Fibroblast of mammary gland (primary cell): ENCODE measurements at places on chromosomes 5 and 9.

- DNase-seq = peak; percentile 70
These were observed 4.3 kb downstream of the GFM2 start for GRCh38 chr5:74762599-74762998.

GRCh38 chr9:93250185-93250584 is 66.2 kb downstream of the WNK2 start:
- no peak for DNase-seq

GRCh38 chr9:278651-279050 is 64.0 kb downstream of the DOCK8 start:
- no peak for DNase-seq

- DNase-seq = no peak
These were observed 176.1 kb upstream of the MVB12B start for GRCh38 chr9:126150411-126151030.

DNA sequence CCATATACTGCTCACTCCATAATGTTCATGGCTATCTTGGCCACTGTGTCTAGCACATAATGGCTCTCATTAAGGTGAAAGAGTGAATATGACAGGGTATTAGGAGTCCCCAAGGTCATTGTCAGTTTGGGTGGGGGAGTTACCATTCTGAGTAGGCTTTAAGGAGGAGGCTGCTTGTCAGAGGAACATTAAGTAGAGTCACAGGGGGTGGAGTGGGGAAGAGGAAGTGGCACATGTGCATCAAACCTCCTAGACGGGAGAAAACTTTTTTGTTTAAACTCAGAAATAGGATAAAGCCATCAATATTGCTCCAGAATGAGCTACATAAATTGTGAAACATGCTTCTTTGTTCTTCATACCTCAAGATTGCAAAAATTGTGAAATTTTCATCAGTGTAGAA is 45.5 kb downstream of the DAB2IP start:
- DNase-seq = no peak

DNA sequence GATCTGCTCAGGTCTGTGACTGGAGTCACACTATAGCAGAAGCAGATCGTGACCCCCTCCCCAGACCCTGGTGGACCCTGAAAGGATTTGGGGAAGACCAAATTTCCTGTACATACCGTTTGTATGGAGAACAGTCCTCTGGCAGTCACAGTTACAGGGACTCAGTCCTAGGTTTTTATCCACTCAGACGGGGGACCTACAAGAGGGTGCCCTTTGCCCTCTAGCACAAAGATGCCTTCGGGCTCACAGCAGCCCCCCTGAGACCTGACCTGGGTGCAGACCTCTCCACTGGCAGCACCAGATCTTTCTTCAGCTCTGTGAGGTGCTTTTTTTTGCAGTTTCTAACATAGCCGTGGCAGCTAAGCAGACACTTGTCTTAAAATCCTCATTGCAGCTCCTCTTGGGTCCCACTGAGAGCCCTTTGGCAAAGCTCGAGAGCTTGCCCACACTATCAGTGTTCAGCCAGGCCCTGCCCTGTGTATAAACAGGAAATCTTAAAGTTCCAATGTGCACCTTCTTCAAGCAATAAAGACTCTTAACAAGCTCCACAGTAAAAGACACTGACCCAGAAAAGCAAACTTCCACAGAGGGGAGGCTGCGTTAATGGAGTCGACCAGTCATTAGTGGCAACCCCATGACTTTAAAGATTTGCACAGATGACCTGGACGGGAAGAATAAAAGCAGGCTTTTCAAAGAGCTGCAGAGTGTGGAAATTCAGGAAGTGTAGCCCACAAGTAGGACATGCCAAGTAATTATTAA is 71.8 kb upstream of the LHFPL2 start:
- DNase-seq = no peak

- peak; percentile 56 for DNase-seq
These were observed 17.4 kb downstream of the C9orf85 start for GRCh38 chr9:71928806-71929205.

DNA sequence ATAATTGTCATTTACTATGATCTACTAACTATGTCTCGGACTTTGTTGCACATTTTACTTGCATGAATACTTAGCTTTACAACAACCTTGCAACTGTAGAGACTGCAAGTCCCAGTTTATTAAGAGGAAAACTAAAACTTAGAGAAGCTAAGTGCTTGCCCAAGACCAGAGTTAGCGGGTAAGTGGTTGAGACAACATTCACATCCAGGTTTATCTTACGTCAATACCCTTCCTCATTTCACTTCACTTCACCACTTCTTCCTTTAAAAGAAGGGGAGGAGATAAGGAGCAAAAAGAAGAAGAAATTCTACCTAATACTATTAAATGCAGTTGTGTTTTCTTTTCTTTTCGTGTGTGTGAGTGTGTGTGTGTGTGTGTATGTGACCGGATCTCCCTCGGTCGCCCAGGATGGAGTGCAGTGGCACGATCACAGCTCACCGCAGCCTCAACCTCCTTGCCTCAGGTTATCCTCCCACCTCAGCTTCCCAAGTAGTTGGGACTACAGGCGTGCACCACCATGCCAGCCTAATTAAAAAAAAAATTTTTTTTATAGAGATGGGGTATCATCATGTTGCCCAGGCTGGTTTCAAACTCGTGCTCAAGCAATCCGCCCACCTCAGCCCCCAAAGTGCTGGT is 37.4 kb downstream of the MEGF9 start:
- no peak for DNase-seq

GRCh38 chr5:172530406-172530805 is 76.1 kb upstream of the SH3PXD2B start:
- no peak for DNase-seq

GRCh38 chr5:111689357-111689935 is 67.5 kb downstream of the NREP start:
- DNase-seq = no peak

- peak; percentile 94 for DNase-seq
These were observed 7.4 kb downstream of the SH2D3C start for GRCh38 chr9:127770905-127771569.

- peak; percentile 41 for DNase-seq
These were observed 71.8 kb upstream of the SIMC1 start for GRCh38 chr5:176166427-176166826.

GRCh38 chr5:150486402-150487198 is 21.3 kb upstream of the NDST1 start:
- peak; percentile 35 for DNase-seq

- DNase-seq = no peak
These were observed 148.5 kb downstream of the CDH10 start for GRCh38 chr5:24496268-24496667.

- peak; percentile 53 for DNase-seq
These were observed 11.4 kb downstream of the ACTL7B start for GRCh38 chr9:108844391-108844790.

DNA sequence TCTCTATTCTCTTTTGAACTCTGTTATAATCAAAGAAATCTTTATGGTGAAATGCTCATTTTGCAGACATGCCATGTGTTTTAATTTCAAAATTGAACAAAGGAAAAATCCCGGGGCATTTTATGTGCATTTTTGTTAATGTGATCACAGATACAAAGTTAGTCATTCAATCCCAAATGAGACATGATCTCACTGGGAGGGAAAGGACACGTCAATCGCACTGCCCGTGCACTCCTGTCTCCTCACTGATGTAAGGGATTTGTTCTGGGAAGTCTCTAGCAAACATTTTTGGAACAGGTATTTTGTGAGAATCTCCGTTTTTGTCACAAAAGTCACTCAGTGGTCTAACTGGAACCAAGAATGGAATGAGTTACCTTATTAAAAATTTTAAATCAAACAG is 97.9 kb upstream of the RANBP6 start:
- DNase-seq = peak; percentile 34

- DNase-seq = no peak
These were observed 207.4 kb downstream of the DAB2IP start for GRCh38 chr9:121858788-121859187.

DNA sequence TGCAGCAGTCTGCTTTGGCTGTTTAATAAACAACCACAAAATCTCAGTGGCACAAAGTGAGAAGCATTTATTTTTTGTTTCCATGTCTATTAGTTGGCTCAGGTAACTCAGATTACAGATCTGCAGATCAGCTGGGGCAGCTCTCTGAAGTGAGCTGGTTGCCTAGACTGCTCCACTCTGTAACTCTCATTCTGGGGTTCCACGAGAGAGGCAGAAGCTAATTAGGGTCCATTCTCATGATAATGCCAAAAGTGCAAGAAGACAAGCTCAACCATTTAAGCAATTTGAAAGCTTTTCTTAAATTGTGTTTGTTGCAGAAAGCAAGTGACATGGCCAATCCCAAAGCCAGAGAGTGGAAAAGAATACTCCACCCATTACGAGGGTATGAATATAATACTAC is 13.2 kb downstream of the MEIKIN start:
- no peak for DNase-seq

DNA sequence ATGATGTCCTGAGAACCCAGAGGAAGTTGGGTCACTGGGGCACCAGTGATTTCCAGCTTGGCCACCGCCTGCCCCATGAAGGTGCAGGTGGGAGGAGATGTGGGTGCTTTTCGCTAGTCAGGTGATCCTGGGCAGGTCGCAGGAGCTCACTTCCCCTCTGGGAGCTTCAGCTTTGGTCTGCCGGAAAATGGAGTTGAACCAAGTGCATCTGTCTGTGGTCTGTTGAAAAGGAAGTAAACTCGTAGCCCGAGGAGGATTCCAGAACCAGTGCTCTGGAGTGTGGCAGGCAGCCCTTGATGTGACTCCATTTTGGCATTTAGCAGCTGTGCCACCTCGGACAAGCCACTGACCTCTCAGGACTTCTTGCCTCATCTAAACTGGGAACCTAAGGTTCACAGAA is 81.8 kb upstream of the HRH2 start:
- DNase-seq = no peak

DNA sequence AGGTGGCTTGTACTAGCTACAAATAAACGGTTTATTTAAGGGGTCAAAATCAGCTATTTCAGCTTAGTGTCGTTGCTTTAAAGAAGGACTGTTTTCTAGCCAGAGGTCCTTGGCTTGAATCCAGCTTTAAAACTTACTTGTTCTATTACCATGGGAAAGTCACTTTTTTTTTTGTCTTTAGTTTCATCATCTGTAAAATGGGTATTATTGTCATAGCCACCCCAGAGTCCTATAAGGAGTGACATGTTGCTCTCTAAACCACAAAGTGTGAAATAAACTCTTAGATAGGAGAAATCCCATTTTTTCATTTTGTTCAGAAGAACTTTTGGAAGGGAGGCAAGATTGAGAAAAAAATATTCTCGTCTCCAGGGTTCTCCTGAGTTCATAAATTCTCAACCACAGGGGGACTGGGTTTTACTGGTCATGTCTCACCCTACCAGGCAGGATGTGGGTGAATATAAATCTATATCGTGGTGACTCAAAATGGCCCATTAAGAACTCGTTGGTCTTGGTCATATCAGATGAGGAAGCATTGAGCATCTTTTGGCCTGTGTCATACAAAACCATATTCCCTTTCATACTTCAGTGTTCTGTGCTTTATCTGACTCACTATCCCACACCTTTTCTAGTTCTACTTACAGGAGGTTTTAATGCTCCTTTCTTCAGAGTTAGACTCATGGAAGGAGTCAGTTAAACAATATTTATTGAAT is 202.7 kb upstream of the NR3C1 start:
- peak; percentile 78 for DNase-seq

DNA sequence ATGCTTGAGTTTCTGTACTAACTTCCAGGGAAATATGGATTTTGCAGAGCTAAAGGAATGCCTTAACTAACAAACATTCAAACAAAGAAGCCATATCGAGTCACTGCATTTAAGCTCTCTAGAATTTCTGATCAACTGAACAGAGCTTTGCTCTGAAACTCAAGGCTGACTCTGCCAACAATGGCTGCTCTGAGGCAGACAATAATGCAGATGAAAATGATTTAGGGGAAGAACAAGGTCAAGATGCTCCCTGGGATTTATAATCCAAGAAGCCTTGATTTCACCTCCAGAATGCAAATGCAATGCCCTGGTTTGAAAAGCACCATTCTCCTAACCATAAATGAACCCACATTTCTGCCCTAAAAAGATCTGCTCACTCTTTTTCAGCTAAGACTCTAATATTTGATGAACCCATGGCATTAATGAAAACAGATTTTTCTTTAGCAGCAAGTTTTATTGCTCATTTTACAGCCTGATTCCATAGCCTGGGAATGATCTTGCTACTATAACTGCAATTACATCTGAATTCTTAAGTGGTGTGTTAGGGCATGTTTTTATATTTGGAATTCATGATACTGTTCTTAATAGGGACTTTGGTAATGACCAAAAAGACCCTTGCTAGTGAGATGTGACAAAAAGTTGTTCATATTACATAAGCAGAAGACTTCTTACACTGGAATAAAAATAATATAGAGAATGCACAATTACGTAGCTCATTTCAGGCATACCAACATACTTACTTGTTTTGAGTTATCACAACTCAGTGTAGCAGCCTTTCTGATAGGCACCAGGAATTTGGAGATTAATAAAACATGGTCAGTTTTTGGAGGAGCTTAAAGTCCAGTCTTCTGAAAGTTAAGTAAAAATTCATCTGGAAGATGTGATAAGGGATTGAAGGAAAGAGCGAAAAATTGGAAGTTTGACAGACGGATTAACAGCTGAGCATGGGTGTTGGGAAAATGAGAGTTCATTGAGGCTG is 169.4 kb downstream of the TRPM3 start:
- DNase-seq = no peak

DNA sequence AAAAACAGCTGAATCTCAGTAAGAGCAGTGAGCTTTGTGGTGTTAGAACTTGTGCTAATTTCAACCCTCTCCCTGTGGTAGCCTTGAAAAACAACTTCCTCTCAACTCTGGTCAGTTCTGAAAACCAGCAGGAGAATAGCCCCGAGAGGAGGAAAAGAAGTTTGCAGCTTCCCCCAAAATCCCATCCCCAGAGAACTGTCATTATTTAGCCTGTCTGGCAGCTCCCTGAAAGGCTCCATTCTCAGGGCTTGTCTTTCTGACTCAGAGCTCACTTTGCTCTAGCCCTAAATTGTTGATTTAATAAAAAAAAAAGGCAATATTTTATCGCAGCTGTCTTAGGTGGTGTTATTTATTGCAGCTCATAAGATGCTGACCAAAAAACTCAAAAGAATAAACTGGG is 11.4 kb upstream of the SLC45A2 start:
- no peak for DNase-seq

DNA sequence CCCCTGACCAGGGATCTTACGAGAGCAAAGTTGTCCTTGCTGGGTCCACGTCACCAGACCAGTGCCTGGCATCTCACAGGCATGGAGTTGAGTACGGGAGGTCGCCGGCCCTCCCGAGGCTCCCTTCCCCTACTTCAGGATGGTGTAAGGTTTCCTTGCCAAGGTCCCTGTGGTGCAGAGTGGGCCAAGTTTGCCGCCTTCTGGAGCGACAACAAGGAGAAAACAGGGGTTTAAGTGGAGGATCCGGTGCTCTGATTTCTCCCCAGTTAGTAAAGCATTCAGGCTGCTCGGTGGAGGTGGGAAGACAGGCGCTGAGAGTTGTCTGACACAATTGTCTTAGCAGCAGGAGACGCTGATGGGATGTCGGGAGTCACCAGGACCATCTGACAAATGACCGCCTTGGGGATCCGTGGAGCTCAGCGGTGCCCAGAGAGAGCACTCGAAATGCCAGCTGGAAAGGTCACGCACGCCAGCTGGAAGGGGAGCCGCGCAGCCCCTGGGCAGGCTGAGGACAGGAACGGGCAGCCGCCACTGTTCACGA is 37.3 kb downstream of the ADAMTS2 start:
- no peak for DNase-seq
